ENCODE measurements at places on chromosomes 11 and 22.
A peak's percentile ranks its signal among the peaks of the same experiment; 100 is the strongest.

GRCh38 chr11:102452461-102453301 lies at the start of gene TMEM123:
Gene TMEM123, minus strand, starts transcription at chr11:102452765. Its CDS starts 142 bp downstream, at chr11:102452623.
- DNase-seq: peak; percentile 74

DNA sequence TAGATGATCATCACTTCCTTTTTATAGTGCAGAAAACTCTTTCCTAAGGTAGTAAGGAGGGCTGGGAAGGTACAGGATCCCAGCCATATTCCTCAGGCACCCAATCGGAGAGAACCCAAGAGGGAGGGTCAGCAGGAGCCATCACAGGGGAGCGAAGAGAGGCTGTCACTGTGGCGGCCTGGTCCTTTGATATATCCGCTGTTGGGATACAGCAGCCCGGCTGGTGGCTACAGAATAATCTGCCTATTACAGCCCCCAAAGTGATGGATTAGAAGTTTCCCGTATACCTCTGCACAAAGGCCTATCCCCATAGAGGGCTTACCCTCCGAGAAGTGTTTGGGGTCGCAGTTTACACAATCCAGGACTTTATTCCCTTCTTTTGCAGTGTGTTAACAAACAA lies 48.5 kb downstream of the OR4D9 start:
- DNase-seq: no peak

DNA sequence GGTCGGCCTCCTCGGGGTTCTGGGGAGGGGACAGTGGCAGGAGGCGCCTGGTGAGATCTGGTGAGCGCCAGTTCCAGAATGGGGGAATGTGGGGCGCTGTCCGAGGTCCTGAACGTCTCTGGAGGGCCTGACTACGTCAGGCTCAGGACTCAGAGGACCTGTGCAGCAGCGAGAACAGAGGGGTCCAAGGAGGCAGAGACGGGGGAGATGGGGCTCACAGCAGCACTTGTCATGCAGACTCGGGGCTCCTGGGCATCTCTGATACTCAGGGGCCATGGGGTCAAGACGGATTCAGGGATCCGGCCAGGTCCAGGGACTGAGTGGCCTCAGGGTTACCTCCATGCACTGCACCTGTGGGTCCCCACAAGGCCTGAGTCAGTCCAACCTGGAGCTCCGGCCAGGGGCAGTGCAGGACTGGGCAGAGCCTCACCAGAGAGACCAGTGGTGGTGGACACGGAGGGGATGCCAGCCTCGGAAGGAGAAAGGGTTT lies 92.2 kb downstream of the BRD1 start:
- DNase-seq: no peak

- no peak for DNase-seq
These were observed 21.1 kb downstream of the NCAPD3 start for GRCh38 chr11:134202661-134203060.

GRCh38 chr22:23144932-23145877 lies at the start of gene RAB36:
Gene RAB36, plus strand, starts transcription at chr22:23145477. Its CDS starts 1,140 bp downstream, at chr22:23146617.
- DNase-seq: peak; percentile 91

- DNase-seq: no peak
These were observed 26.8 kb downstream of the CD5 start for GRCh38 chr11:61128947-61129638.

GRCh38 chr11:91257667-91258066 lies 967.0 kb upstream of the FAT3 start:
- DNase-seq: no peak

DNA sequence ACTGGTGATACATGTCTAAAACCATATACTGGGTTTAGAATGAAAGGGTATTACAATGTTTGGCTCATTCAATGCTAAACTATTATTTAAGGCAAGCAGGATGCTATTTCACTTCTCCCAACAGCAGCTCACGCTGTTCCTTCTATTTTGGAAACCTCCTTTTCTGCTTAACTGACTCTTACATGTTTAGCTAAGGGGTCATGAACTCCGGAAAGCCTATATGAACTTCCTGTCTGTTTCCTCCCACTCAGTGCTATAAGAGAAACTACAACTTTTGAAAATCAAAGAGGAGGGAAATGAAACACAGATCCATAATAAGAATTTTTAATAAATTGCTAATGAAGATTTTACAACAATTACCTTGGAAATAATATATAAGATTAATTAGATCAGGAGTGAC lies 30.9 kb downstream of the SLC36A4 start:
- DNase-seq: no peak

- DNase-seq: no peak
These were observed 678 bp downstream of the CD248 start for GRCh38 chr11:66315921-66316811.

DNA sequence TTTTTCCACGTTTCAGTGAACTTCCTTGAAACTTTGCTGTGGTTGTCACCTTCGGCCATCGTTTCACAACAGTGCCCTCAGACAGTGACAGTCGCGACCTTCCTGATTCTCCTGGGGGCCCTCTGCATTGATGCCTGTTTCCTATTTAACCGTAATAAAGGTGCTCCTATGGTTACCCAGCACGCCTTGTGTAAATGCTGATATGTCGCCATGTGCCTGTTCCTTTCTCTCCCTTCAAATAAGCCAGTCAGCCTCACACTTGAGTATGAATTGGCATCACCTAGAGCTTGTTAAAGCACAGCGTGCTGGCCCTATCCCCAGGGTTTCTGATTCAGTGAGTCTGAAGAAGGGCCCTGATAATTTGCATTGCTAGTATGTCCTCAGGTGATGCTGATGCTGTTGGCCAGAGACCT lies 104.8 kb downstream of the MICAL2 start:
- no peak for DNase-seq

- DNase-seq: no peak
These were observed 174.5 kb downstream of the EFCAB6 start for GRCh38 chr22:43637275-43638260.

GRCh38 chr22:40401981-40402406 lies 31.6 kb downstream of the SGSM3 start:
- DNase-seq: no peak

DNA sequence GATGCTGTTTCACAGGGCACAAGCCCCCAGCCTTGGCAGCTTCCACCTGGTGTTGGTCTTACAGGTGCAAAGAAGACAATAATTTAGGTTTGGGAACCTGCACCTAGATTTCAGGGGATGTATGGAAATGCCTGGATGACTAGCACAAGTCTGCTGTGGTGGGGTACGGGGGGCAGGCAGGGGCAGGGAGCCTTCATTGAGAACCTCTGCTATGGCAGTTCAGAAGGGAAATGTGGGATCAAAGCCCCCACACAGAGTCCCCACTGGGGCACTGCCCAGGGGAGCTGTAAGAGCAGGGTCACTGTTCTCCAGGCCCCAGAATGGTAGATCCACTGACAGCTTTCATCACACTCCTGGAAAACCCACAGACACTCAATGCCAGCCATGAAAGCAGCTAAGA lies 686.5 kb downstream of the FAM181B start:
- no peak for DNase-seq

DNA sequence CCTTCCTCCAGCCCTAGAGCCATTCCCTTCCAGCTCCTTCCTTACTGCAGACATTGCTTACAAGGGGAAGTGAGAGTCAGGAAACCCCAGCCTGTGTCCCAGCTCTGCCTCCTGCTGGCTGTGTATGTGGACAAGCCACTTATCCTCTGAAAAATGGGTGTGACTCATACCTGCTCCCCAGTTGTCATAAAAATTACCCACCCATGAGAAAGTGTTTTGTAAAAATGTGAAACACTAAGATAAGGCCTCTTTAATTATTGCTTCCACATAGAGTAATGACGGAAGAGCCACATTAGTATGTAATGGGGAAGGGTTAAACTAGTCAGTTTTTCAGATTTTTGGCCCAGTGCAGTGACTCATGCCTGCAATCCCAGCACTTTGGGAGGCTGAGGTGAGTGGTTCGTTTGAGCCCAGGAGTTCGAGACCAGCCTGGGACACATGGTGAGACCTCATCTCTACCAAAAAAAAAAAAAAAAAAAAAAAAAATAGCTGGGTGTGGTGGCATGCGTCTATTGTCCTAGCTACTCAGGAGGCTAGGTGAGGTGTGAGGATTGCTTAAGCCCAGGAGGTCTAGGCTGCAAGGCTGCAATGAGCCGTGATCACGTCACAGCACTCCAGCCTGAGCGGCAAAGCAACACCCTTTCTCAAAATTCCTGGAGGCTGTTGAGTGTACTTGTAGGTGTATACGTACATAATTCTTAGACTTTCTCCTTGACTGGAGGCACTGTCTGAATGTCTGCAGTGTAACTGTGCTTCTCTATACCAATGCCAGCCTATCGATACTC lies 84.9 kb downstream of the CTTN start:
- DNase-seq: no peak

- no peak for DNase-seq
These were observed 1.9 kb upstream of the ROBO4 start for GRCh38 chr11:124899383-124900145.

- DNase-seq: no peak
These were observed 100.2 kb downstream of the BCR start for GRCh38 chr22:23280356-23281052.

DNA sequence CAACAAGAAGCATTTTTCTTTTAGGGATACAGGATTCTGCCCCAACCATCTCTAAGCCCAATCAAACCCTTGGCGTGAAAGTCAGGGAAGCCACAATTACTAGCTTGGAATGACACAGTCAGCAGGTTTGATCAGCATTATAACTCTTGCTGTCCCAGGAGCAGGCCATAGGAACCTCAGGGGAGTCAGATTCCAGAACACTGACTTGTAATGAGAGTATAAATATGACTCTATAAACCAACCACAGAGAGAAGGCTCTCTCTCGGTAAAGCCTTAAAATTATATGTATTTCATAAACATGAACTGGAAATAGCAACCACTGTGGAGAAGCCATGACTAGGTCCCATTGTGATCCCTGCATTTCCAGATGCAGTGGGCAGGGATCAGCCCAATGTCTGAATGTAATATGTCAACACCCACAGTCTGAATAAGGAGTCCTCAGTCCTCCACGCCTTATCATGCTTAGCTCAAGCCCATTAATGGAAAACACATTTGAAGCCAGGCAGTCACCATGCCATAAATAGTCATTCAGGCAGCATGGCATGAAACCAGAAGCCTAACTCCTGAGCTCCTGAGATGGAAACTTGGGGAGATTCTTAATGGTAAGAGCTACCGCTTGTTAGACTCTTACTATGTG lies 99.1 kb upstream of the MTNR1B start:
- DNase-seq: no peak

DNA sequence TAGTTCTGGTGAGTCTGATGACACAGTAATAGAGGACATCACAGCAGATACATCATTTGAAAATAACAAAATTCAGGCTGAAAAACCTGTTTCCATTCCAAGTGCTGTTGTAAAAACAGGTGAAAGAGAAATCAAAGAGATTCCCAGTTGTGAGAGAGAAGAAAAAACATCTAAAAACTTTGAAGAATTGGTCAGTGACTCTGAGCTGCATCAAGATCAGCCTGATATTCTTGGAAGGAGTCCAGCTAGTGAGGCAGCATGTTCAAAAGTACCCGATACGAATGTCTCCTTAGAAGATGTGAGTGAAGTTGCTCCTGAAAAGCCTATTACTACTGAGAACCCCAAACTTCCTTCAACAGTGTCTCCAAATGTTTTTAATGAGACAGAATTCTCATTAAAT lies 38.7 kb downstream of the RTN3 start:
- DNase-seq: no peak

GRCh38 chr11:17610085-17610894 lies 63.2 kb downstream of the OTOG start:
- no peak for DNase-seq

GRCh38 chr22:21818487-21819182 lies 48.8 kb downstream of the MAPK1 start:
- no peak for DNase-seq

- peak; percentile 88 for DNase-seq
These were observed at the start of gene LRRC56 for GRCh38 chr11:536841-537621. Gene LRRC56, plus strand, starts transcription at chr11:537527. Its CDS starts 3,158 bp downstream, at chr11:540685.

DNA sequence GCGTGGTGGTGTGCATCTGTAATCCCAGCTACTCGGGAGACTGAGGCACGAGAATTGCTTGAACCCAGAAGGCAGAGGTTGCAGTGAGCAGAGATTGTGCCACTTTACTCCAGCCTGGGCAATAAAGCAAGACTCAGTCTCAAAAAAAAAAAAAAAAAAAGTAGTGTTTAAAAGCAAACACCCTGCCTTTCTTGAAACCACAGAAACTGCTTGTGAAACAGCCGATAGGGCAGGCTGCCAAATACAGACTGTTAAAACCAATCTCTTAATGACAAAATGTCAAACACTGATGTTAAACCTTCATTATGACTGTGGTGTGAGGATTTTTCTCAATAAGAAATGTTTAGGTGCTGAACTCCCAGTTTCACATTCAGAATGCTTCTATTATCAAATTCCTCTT lies 27.3 kb downstream of the MARK2 start:
- DNase-seq: peak; percentile 43

Data from activated CD8-positive, alpha-beta memory T cell treated with anti-CD3 and anti-CD28 coated beads for 1 hour (primary cell).